ENCODE measurements at places on chromosomes 13 and 19.
A peak's percentile ranks its signal among the peaks of the same experiment; 100 is the strongest.

- DNase-seq, result no peak
These were observed 354.9 kb downstream of the PCDH9 start for GRCh38 chr13:66875264-66875663.

GRCh38 chr13:52651897-52652195 is 790 bp upstream of the SUGT1 start:
- no peak for DNase-seq

GRCh38 chr13:99859178-99860177 is 112.1 kb downstream of the ZIC5 start:
- DNase-seq, result no peak

- DNase-seq, result no peak
These were observed 11.5 kb downstream of the FFAR2 start for GRCh38 chr19:35459414-35460082.

DNA sequence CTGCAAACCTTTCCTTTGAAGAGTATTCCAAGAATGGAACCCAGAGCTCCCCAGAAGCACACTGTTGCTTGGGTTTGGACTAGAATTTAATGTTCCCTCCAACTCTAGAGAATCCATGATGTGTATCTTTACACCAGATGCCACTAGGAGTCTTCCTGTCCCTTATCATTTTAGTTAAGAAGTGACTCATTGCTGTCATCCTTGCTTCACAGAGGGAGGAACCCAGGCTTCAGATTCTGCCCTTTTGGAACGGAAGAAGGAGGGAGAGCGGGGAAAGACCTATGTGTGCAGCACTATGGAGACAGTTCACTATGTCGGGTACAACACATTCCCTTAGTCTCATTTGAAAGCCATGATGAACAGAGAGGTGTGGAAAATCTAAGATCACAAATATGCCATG is 2.1 kb upstream of the ATP12A start:
- DNase-seq, result no peak

DNA sequence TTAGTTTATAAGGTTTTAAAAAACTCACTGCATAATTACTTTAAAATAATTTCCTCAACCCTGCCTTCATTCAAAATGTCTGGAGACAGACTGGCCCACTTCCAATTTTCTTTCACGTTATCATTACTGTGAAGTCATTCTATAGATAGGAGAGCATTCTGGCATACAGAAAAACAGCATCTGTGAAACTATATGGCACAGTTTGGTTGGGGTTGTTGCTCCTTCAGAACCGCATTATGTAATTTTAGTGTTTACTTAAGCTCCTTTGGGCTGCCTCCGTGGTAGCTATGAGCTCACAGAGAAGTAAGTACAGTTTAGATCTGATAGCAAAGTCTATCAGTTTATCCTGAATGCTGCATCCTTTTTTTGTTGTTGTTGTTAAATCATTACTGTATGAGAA is 104.3 kb downstream of the KCNRG start:
- peak; percentile 60 for DNase-seq

DNA sequence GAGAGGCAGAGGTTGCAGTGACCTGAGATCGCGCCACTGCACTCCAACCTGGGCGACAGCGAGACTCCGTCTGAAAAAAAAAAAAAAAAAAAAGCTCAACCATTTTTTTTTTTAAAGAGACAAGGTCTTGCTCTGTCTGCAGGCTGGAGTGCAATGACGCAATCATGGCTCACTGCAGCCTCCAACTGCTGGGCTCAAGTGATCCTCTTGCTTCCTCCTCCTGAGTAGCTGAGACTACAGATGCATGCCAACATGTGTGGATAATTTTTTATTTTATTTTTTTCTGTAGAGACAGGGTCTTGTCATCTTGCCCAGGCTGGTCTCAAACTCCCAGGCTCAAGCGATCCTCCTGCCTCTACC is 10.3 kb downstream of the EHD2 start:
- peak; percentile 88 for DNase-seq

DNA sequence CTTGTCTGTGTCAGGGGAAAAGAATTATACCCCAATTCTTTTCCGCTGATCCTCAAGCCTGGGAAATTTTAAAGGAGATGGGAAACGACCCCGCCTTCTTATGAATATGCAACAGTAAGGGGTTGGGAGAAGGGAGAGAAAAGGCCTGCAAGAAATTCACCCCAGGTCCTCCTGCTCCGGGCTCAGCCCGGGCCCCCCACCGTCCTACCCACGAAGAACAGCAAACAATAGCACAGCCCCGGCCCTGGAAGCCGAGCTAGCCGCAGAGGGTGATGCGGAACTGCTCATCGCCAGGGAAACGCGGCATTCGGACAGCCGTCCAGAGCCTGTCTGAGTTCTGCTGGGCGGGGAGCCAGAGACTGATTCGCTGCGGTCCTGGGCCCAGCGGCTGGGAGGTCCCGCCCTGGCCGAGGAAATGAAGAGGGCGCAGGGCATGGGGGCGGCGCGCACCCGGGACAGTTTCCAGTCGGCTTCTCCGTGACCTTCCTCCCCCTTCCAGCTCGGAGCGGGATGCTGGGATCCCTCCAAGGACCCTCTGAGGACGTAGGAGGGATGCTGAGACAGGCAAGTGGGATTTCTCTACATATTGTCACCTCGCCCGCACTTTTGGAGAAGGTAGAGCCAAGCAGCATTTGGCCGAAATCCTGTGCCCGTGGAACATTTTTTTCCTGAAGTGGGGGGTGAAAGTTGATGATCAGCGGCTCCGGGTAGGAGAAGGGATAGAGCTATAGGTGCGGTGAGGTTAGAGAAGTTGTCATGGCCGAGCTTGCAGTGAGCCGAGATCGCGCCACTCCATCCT is 82.3 kb upstream of the C1QTNF9B start:
- peak; percentile 91 for DNase-seq

DNA sequence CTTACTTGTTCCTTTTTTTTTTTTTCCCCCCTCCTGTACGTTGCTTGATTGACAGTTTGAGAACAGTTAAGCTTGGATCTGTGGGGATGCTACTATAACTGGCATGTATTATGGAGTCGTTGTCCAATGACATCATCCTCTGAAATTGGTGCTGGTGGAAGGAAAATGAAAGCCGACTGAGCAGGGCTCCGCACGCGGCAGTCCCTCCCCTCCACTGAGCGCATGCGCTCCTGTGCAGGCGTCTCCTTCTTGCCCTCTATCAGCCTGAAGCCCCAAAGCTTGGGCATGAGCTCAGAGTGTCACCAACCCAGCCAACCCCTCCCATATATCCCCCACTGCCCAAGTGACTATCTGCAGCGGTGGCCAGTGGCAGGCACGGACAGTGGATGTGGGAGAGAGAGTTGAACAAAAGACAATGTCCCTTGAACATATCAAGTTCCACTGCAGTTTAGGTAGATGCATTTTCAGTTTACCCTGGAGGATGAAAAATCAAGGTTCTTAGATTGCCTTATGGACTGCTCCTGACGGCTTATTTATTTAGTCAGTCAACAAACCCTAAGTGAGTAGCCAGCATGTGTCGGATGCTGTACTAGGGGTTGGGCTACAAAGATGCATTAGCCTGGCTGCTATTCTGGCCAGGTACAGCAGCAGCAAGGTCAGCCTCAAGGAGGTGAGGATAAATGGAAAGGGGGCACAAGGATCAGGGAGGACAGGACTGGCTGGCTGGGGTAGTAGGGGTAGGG is 20.8 kb downstream of the MBNL2 start:
- DNase-seq, result no peak

DNA sequence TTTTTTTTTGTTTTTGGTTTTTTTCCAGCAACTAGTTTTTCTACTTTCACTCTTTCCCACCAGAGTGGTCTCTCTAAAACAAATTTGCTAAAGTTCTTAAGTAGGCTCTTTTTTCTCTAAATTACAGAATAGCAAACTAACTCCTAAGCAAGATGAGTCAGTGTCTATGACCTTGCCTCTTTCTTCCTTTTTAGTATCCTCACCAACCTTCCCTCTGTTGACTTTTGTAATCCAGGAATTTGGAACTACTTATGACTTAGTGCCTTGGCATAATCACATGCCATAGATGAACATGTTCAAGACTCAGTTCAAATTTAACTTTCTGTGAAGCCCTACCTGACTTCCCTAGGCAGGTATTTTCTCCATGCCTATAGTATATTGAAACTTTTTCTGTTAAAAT is 32.3 kb upstream of the AKAP11 start:
- no peak for DNase-seq

DNA sequence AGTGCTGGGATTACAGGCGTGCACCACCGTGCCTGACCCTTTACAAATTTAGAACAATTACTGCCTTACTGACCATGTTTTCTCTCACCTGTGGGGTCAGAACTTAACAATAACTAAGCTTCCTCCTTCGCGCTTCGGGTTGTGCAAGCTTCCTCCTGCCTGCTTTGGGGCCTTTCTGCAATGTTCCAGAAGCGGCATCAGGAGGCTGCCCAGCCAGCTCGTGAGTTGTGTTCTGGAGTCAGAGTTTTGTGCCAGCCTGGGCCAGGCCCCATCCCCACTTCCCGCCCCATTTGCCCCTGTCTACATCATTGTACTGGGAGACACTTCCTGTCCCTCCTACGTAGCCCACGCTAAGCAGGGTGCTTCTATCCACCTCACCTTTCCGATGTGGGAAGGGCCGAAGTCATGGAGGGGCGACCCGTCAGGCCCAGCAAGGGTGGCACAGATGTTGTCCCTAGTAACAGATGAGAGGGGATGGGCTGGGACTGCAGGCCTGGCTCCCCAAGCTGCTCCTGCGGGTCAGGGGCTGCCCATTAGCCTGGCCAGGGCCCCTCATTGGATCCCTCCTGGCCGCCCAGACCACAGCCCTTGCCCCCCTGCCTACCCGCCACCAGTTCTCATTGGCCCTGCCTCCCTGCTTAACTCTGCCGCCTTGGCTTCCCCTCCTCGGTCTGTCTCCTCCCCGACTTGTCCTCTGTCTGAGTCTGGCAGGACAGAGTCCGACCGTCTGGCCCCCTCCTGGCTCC is 13.4 kb downstream of the UHRF1 start:
- no peak for DNase-seq

DNA sequence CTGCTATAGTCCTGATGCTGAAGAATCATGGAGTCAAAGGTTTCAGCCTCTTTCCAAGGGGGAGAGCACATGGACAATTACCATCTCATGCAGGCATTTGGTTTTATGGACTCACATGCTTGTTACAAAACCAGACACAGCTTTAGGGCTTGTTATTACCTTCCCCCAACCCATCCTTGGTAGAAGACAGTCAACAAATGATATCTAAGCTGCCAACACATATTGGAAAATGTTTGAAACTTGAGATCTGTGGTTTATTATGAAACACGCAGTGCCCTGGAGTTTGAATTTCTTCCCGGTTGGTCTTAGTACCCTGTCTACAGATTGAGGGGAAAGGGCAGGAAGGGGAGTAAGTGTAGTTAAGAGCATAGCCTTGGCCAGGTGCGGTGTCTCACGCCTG is 12.5 kb upstream of the CYP2A6 start:
- DNase-seq, result no peak

GRCh38 chr13:49220036-49220855 is at the start of gene MLNR:
TSS of gene MLNR (plus strand) at chr13:49220338. CDS start at chr13:49220338, 0 bp downstream.
- DNase-seq, result no peak

GRCh38 chr13:70469077-70469476 is 360.8 kb upstream of the KLHL1 start:
- no peak for DNase-seq

DNA sequence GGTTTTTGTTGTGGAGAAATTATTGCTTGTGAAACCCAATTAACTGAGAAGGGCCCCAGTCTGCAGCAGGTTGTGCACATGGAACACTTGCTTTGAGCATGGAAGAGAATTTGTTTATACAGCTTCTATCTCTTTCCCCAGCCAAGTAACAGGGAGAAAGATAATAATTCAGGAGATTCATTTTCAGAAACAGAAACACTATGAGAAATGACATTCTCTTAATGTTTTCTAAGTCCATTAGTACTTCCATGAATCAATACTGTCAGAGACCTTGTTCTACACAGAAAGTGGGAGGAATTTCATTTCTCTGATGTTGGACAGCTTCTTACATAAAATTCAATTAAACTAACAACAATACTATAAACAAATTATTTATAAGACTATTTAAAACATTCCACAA is 446.3 kb downstream of the KLF12 start:
- DNase-seq, result no peak

GRCh38 chr19:3360421-3361383 is 5.7 kb upstream of the NFIC start:
- no peak for DNase-seq

- DNase-seq, result no peak
These were observed 543.0 kb downstream of the GPC6 start for GRCh38 chr13:93769607-93770006.

GRCh38 chr13:29782798-29783197 is 67.6 kb downstream of the UBL3 start:
- DNase-seq, result no peak

DNA sequence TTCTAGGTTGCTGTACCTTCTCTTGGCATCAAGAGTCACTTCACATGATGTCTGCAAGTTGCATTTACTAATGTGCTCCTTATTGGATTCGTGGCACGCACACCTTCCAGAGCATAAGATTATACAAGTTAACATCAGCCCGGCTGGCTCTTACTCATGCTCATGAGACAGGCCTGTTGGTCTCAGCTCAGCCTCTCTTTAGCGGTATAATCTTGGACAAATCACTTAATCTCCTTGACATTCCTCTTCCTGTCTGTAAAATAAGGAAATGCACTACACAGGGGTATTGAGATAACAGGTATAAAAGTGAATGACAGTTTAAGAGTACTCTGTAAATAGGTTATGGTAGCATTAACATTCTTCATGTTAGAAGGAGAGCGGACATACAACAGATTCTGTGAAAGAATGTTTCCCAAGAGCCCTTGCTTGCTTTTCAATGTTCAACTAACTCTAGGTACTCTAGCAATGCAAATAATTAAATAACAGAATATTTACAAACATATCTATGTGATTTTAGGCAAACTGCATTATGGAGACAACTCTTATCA is 181.1 kb downstream of the FGF14 start:
- DNase-seq, result no peak

DNA sequence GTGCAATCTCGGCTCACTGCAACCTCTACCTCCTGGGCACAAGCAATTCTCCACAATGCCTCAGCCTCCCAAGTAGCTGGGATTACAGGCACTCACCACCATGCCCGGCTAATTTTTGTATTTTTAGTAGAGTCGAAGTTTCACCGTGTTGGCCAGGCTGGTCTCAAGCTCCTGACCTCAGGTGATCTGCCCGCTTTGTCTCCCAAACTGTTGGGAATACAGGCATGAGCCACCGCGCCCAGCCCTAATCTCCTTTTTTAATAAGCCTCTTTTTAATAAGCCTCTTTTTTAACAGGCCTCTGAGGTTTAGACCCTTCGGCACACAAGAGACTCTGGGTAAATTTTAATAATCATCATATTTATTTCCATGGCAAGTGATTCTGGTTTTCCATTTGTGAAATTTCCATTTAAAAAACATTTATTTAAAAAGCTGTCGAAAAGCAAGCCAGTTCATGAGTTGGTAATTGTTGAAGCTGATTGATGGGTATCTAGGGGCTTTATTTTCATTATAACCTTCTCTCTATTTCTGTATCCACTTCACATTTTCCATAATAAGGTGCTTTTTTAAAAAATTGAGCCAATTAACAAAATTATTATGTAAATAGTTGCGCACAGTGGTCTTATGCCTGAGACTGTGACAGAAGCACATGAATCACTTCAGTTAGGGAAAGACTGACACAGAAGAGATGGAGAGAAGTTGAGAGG is 11.8 kb downstream of the POU2F2 start:
- DNase-seq, result no peak
